ENCODE measurements at places on chromosomes 4 and X.

DNA sequence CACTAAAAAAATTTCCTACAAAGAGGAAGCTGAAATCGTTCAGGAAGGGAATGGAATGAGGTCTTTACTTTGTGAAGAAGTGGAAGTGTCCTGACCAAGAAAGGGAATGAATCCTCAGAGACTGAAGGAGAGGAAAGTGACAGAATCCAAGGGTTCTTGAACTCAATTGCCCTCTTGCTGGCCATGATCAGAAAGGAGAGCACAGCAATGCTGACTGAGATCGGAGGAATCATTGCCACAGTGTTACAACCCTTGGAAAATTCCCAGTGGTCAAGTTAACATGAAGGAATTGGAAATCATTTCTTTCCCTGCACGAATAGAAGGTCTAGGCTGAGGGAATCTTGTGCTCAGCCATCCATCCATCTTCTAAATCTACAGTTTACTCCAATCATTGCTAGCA lies 190.0 kb upstream of the NEIL3 start:
- no peak for DNase-seq

DNA sequence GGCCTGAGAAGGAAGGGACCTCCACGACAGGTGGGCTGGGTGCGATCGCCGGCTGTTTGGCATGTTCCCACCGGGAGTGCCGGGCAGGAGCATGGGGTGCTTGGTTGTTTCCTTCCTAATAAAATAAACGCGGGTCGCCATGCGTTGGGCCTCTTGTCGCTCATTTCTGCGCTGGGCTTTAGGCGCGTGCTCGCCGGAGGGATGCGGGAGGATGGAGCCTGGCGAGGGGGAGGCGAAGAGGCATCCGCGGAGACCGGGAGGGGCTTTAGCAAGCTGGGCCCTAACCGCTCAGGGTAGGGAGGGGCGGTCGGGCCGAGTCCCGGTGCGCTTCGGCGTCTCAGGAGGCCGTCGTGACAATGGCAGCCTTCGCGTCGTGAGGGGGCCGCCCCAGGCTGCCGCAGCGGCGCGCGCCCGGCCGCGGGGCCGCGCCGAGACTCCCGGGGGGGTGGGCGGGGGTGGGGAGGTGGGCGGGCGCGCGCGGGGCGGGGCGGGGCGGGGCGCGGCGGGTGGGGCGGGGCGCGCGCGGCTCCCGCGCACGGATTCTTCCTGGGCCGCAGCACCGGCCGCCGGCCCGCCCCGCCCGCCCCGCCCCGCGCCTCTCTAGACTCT lies 476 bp upstream of the GDI1 start:
- DNase-seq: peak; percentile 25

GRCh38 chr4:41456559-41457101 lies 81.3 kb upstream of the LIMCH1 start:
- no peak for DNase-seq

- no peak for DNase-seq
These were observed 32.9 kb upstream of the RAB40A start for GRCh38 chrX:103552236-103552635.

GRCh38 chrX:56268888-56269287 lies 36.7 kb downstream of the KLF8 start:
- no peak for DNase-seq

- DNase-seq: peak; percentile 71
These were observed 44.5 kb downstream of the SCFD2 start for GRCh38 chr4:53321151-53321983.

- no peak for DNase-seq
These were observed 47.2 kb downstream of the NEIL3 start for GRCh38 chr4:177356921-177357320.

GRCh38 chrX:136867518-136867917 lies 13.0 kb downstream of the RBMX start:
- no peak for DNase-seq

DNA sequence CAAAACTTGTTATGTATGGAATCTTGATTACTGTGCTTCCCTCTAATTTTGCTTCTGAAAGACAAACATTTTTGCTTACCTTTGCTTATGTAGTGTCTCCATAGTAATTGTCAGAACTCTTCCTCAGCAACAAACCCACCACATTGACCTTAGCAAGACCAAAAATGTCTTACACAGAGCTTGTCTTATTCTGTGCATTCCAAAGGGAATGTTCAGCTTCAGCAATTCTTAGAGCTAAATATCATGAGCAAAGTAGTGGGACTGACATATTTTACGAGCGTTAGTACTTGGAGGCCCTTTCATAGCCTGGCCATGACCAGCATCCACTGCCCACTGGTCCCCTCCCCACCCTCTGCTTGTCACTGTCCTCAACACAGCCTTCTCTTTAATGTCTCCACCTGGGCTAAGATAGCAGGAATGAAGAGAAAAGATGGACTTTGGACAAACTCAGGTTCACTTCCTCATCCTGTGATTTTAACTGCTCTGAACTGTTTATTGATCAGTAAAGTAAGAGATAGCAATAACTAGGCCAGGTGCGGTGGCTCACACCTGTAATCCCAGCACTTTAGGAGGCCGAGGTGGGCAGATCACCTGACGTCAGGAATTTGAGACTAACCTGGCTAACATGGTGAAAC lies 15.5 kb upstream of the SH3D19 start:
- no peak for DNase-seq

All from NCI-H2081 (cell line).